ENCODE measurements at places on chromosomes 7 and 10.

DNA sequence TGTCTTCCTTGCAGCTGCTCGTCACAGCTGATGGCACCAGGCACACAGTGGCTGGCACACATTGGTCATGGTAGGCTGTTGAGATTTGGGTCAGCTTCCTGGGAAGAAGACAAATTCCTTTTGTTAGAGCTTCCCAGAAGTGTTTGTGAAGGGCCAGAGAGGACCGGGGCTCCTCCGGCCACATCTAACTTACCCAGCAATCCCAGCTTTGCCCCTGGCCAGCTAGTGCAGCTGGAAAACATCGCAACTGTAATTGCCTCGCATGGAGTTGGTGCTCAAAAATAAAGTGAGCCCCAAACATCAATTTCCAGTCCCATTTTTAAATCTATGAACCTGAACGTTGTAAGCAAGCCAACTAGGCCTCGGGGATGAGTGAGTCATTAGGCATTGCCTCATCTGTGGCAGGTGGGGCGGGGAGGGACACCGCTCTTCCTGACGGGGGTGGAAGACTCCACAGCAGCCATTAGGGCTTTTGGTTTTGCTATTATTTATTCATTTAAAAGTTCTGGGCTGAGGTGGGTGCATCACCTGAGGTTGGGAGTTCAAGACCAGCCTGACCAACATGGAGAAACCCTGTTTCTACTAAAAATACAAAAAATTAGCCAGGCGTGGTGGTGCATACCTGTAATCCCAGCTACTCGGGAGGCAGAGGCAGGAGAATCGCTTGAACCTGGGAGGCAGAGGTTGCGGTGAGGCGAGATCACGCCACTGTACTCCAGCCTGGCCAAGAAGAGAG, 12.4 kb downstream of the CPA5 start:
- peak; percentile 67 for DNase-seq

- DNase-seq, result peak; percentile 72
Observed at GRCh38 chr7:105013816-105014692, at the start of gene KMT2E. Gene KMT2E (plus strand): TSS chr7:105014205. CDS start chr7:105040953, 26,748 bp downstream.

GRCh38 chr10:110778211-110778610, 93.5 kb upstream of the PDCD4 start:
- DNase-seq, result no peak

GRCh38 chr7:94442639-94443038, 47.9 kb downstream of the COL1A2 start:
- DNase-seq, result no peak

DNA sequence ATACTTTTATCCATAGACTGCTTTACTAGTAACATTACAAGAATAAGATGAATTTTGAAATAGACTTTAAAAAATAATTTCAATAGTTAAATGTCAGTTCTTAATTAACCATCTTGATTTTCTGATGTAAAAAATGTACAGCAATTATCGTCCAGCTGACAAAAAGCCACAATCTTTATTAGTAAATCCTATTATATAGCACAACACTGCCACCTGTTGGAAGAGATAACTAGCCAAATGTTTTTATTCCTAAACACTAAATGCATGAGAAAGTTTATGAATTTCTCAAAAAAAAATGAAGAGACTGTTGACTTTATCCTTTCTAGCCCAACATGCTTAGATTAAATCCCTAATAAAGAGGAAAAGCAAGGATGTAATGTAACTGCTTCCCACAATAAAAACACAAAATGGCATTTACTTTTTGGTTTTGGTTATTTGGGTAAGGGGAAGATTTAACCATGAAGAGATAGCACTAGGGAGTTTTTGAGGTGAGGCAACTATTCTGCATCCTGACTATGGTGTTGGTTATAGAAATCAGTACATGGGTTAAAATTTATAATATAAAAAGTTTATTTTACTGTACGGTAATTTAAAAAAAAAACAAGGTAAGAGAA, 8.0 kb downstream of the COA1 start:
- peak; percentile 39 for DNase-seq

DNA sequence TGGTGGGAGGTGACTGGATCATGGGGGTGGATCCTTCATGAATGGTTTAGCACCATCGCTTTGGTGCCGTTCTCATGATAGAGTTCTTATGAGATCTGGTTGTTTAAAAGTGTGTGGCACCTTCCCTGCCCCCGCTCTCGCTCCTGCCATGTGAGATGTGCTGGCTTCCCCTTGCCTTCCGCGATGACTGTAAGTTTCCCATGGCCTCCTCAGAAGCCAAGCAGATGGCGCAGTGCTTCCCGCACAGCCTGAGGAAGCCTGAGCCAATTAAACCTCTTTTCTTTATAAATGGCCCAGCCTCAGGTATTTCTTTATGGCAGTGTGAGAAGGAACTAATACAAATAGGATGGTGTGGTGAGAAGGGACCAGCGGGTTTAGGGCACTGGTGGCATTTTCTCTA, 243.3 kb upstream of the CELF2 start:
- DNase-seq, result no peak

GRCh38 chr10:75638752-75639151, 207.3 kb downstream of the LRMDA start:
- no peak for DNase-seq

- no peak for DNase-seq
Observed at GRCh38 chr10:43344051-43344450, 27.4 kb upstream of the FXYD4 start.

- DNase-seq, result peak; percentile 44
Observed at GRCh38 chr7:151759591-151760042, 117.3 kb downstream of the PRKAG2 start.

DNA sequence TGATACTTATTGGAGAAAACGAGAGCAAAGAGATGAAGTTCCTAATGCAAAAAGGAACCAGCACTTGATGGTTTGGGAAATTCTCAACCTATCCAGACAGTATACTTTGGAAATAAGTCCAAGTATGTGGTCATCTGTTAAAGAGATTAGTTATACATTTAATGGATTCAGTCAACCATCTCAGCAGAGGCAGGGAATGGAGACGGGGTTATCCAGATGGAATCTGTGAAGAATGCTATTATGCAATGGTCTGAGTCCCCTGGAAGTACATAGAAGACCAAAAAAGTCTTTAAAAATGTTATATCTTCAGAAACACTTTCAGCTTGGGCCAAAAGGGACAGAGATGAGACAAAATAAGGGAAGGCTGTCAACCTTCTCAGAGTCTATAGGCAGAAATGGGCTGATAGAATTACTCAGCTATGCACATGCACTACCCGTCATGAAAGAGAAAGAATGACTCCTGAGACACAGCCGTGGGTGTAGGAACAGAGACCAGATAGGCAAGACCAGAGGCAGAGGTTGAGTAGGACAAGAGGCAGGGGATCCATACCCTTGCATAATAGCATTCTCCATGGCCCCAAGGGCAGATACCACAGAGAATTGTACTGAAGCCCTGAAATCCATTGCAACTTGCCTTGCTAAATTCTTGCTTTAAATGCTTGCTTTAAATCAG, 738.8 kb upstream of the POT1 start:
- no peak for DNase-seq

GRCh38 chr7:5625938-5626337, 155.5 kb downstream of the RNF216 start:
- peak; percentile 46 for DNase-seq

DNA sequence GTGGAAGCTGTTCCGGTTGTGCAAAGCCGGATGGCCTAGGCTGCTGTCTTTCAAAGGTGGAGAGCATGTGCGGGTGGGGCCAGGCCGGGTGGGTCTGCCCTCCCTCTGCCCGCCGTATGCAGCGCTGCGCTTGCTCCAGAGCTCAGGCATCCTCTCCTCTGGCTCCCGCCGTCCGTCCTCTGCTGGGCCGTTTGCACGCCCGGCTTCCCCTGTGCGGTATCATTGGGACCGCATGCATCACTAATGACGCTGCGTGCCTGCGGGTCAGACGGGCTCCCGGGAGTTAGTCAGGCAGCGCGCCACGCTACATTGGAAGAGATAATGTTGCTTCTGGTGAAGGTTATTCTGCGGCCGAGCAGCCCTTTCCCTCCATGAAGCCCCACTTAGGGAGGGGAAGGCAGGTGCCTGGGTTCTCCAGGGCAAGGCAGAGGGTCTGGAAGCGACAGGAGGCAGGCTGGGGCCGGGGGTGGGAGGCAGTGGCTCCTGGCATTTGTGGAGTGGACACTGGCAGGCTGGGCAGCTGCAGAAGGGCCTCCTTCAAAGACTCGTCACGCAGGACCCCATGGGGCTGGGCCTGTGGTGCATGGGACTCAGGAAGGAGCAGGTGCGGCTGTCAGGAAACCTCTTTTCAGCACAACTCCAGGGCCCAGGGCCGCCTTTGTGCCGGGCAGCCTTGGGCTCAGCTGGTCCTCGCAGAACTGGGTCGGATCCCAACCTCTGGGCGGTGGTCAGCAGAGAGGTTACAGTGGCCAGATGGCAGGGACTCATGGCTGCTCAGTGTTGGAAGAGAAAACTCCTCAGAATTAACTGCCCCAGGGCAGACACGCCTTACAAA, 318.5 kb downstream of the WDR37 start:
- DNase-seq, result no peak

GRCh38 chr10:67098461-67098860, 172.6 kb downstream of the LRRTM3 start:
- no peak for DNase-seq

DNA sequence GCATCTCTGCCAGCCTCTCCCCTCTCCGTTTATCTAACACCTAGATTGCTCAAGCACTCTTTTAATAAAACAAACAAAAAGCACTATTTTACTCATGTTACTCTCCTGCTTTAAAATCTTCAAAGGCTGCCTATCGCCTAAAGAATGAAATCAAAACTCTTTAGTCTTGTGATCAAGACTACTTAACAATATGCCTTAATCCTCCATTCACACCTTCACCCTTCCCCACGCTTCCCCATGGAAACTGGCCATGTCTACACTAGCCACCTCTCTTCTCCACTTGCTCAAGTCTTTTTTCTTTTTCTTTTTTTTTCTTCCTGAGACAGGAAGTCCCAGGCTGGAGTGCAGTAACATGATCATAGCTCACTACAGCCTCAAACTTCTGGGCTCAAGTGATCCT, 47.8 kb upstream of the TMEM213 start:
- no peak for DNase-seq

GRCh38 chr7:44403176-44403759, 77.9 kb upstream of the CAMK2B start:
- no peak for DNase-seq

- DNase-seq, result no peak
Observed at GRCh38 chr7:111498391-111499007, 63.8 kb downstream of the IMMP2L start.

GRCh38 chr7:132672200-132672990, 96.1 kb upstream of the PLXNA4 start:
- DNase-seq, result no peak

DNA sequence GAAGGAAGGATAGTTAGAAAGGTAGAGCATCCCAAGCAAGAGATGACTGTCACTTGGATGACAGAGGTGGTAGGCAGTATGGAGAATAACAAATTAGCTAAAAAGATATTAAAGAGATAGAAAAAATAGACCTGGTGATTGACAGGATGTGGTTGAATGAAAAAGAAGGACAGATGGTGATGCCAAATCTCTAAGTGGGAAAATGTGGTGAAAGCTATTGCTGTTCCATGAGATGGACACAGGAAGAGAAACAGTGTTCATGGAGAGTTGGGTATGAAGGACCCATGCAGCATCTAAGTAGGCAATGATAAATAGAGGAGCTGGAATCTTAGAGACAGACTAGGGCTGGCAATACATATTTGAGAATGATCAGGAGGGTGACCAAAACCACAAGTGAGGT, 30.7 kb downstream of the FAM13C start:
- no peak for DNase-seq

DNA sequence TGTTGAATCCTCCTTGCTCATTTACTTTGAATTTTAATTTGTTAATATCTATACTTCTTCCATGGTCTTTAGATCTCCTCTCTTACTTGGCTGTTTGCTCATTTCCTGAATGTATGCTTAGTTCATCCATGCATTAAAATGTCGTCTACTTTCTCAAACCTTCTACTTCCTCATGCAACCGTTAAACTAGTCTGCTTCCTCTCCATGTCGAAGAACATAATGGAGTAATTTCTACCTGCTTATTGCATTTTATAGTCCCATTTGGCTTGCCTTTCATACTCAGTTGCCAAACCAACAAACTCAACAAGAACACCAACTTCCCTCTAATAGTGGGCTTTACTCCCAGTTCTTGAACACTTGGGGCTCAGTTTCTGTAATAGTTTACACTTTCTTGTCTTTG, 43.8 kb upstream of the SEMA3D start:
- no peak for DNase-seq

Data from fibroblast of the conjunctiva (primary cell).